ENCODE measurements at places on chromosomes 2 and 18.

GRCh38 chr2:235561450-235561849 lies 67.6 kb downstream of the AGAP1 start:
- no peak for DNase-seq

DNA sequence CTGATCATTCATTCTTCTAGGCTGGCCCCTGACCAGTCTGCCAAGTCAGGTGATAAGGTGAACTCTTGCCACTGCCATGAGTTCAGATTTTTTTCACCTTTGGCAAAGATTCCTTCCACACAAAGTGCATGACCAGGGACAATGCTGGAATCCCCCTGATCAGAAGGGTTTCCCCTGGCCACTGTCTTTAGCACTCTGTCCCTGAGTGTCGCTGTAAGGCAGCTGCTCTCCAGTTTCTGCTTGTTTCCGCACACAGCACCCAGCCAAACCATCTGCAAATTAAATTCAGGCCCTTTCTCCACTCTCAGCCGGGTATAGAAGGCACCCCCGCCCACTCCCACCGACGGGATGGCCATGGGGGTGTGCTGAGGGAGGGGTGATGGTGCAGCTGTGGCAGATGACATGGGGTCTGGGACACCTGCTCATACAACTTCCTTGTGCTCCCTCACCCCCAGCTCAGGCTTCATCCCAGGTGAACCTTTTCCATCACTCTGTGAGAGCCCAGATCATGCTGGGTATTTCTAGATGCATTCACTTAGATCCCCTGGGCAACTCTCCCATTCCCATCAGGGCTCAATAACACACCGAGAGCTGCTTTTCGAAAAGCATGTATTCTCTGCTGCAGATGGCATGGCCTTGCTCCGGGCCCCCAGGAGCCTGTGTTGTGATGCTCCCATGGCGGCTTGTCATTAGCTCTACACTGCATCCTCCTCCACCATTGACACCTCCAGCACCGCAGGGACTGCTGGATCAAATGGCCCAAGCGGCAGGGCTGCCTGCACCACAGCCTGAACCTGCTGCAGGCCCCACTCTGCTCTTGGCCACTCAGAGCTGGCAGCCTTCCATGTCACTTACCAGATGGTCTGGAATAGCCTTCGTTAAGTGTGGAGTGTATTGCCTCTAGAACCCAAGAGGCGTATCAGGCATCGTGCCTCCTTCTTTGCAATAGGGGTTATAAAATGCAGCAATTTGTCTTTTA lies 52.3 kb upstream of the ROCK2 start:
- no peak for DNase-seq

- no peak for DNase-seq
Measured at GRCh38 chr2:156585457-156585856, 149.3 kb downstream of the GPD2 start.

DNA sequence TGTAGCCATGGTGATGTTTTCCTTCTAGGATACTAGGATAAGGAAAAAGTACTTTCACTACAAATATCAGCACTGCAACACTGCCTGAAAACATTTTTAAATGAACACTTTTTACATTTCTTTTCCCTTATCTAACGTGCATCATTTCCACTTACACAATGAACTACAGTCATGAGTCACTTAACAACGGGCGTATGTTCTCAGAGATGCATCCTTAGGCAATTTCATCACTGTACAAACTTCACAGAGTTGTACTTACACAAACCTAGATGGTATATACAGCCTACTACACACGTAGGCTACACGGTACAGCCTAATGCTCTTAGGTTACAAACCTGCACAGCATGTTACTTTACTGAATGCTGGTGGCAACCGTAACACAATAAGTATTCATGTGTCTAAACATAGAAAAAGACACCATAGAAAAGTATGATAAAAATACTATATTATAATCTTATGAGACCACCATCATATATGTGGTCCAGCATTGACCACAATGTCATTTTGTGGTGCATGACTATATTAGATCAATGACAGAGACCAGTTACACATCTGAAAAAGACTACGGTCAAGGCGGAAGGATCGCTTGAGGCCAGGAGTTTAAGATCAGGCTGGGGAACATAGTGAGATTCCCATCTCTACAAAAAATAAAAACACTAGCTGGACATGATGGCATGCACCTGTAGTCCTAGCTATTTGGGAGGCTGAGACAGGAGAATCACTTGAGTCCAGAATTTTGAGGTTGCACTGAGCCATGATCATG lies 39.8 kb downstream of the WDR33 start:
- DNase-seq: peak; percentile 52

DNA sequence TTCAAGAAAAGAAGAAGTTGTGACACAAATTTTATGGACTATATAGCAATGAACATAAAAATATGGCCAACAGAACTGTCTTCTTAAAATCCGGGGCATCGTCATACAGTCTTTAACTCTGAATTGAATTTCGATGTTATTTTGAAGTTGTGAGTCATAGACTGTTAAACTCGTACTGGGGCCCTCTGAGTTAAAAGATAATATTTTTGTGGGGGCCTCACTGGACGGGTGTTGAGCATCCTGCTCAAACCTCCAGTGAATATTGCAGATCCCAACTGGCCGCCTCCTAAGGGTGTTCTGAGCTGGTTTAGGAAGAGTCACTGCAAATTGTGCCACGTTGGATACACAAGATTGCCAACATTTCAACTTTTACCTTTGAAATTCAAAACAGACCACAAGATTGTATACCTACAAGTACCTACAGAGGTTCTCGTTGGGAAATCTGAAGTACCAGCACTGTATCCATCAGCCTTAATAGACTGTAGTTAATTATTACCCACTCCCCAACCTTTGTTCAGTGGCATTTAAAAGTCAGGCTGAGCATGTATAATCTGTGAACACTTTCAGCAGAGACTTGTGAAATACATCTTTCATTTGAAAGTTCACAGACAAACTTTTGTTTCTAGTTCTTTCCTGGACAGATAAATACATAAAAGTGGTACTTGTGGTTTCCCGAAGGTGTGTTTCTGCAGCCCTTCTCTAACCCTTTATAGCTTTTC lies 27.8 kb downstream of the KLHL23 start:
- no peak for DNase-seq

GRCh38 chr18:58682429-58683069 lies 11.3 kb downstream of the MALT1 start:
- no peak for DNase-seq

DNA sequence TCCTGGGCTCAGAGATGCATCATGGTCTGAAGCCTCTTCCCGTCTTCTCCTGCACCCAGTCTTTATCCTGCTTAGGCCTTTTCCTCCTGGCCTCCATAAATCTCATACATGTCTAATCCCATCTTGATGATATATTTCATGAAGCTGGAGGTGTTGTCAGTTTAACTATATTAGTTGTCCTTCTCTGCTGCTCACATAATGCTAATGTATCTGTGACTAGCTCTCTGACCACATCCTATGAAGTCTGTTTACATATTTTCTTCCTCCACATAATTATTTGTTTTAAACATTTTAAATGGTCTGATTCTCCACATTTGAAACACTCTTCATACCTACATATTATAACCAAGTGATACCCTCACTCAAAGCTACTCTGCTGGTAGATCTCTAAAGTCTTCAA lies 315.2 kb upstream of the RND3 start:
- DNase-seq: no peak

DNA sequence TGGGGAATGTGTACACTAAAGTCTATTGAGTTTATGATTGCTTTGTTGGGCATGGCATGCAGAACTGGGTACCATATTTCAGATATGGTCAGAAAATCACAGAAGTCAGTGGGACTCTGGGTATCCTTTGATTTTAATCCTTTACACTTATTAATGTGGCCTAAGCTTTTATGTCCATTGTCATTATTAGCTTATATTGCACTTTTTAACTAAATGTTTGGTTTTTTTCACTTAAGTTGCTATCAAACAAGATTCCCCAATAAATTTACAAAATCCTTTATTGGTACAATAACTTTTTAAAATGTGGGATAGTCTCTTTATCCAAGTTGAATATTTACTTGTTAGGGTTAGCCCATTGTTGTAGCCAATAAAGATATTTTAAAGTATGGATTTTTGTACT lies 234.1 kb upstream of the NRP2 start:
- DNase-seq: no peak

- DNase-seq: no peak
Measured at GRCh38 chr2:183291436-183291835, 167.2 kb downstream of the NUP35 start.

DNA sequence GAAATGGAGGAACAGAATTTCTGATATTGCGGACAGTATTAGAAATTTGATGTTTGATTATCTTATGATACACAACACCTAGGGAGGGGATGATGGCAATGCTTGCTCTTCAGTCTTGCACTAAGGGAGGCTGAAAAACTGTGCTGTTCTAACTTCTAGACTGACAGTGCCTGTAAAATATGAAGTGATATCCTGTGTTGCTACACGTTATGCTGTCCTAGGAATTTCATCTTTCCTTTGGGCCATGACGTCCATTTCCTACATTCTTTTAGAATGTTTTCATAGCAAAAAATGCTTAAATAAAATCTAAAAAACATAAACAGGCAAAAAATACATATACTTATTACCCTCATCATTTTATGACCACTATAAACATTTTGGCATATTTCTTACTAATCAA lies 55.3 kb downstream of the OSBPL1A start:
- no peak for DNase-seq

- no peak for DNase-seq
Measured at GRCh38 chr2:237552908-237553307, 13.5 kb upstream of the PRLH start.

- no peak for DNase-seq
Measured at GRCh38 chr2:46270384-46270783, 26.8 kb upstream of the EPAS1 start.

DNA sequence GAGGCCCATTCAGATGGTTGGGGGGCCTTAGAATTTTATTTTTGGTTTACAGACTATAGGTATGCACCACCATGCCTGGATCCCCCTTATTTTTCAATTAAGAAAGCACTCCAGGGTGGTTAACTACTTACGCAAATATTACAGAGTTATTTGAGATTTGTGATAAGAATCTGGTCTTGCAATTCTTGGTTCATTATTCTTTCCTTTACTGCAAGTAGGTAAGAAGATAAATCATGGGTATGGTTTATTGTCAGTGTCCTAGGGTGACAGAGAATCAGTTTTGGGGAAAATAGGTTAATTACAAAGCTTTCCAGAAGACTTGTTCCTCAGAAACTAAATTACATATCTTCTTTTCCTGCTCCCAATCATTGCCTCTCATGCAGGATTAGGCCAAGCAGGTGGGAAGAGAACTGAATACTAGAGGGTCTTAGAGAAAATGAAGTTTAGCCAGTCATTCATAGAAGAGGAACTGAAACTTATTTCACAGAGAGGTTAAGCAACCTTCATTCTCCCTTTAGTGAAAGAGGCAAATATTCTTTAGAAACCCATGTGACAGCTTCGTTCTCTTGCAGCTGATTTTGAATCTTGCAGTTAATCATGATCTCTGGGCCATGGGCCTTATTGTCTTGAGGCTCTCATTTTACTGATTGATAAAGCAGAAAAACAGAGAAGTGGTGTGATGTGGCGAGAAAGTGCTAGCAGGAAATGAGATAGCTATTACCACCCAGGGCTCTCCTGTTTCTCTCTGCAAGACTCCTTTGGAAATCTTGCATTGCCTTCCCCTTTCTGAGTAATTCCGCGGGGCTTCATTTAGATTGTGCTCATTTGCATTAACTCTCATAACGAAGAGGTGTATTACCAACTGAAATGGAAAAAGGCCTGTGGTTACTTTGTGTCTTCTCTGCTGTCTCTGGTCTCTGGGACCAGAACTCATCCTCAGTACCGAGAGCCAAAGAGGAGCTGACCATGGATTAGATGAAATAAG lies 44.8 kb upstream of the ARHGAP25 start:
- DNase-seq: no peak

- no peak for DNase-seq
Measured at GRCh38 chr2:160364364-160364763, 129.2 kb downstream of the RBMS1 start.

Data from AG09319 (cell line).